Neural progenitor cell (in vitro differentiated cells): ENCODE measurements at places on chromosomes 5 and 9.

GRCh38 chr5:114179134-114179533 is 182.7 kb upstream of the KCNN2 start:
- no peak for DNase-seq

DNA sequence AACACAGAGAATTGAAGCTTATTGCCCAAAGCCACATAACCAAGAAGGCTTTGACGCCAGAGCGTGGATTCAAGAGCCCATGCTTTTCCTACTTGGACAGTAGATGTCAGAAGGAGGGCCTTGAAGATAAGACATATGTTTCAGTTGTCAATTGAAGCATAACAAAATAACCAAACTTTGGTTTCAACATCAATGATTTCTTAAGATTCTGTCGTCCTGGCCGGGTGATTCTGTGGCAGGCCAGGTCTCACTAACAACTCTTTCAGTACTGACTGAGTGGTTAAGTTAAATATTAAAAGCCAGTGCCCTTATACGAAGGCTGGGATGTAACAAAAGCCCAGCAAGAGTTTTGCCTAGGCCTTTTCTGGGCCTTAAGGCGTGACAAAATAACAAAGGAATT is 94.0 kb downstream of the RCL1 start:
- DNase-seq: peak; percentile 73

DNA sequence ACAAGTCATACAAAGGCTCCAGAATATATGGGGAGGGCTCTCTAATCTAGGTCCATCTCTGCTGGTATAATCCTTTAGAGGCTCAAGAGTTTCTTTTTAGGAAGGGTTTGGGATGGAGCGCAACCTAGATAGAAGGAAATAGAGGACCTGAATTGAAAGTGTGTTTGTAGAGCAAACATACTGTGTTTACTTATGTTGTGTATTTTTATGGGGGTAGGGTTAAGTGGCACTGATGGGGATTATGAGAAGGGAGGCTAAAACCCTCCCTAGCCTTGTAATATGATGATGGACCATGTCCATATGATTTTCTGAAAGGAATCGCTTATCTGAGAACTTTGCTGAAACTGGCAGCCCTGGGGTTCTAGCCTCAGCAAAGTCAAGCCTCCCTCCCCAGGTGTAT is 4.4 kb upstream of the ELL2 start:
- no peak for DNase-seq

DNA sequence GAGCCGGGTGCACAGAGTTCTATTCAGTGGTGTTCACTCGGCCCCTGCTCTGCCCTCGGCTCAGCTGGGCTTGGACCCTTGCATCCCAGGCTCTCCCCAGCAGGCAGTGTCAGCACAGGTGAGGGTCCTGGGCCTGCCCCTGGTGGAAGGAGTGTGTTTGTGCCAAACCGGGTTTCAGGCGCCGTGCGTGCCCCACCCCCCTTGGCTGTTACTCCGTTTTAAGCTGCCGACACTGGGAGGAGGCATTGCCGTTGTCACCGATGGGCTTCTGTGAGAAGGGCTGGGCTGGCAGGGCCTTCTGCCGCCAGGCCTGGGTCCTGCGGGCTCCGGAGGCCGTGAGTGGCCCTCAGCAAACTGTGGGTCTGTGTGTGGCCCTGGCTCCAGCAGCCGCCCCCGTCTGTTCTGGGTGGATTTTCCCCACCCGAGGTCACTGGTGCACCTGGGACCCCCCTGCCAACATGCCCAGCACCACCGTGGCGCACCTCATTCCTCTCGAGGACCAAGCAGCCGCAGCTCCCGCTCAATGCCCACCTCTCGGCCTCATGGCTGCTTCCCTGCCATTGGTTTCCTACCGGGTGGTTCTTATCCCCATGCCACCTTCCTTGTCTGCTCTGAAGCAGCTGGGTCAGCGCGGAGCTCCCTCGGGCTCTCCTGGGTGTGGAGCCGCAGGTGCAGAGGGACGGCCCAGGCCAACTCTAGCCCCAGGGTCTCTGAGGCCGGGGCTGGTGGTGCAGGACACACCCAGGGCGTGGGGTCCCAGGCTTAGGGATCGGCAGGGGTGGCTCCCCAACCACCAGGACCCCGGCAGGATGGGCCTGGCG is 44.3 kb upstream of the EXOC3 start:
- no peak for DNase-seq

DNA sequence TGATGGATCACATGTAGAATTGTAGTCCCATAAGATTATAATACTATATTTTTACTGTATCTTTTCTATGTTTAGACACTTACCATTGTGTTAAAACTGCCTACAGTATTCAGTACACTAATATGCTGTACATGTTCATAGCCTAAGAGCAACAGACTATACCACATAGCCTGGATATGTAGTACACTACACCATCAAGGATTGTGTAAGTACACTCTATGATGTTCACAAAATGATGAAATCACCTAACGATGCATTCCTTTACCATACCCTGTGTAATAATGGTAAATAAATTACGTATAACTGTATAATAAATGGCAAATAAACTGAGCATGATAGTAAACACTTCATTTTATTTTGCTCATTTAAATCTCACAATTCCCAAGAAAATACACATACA is 60.3 kb downstream of the RICTOR start:
- no peak for DNase-seq

GRCh38 chr5:36264202-36264760 is 22.6 kb upstream of the NADK2 start:
- DNase-seq: no peak

GRCh38 chr9:71863631-71864030 is 47.4 kb downstream of the ABHD17B start:
- DNase-seq: no peak

GRCh38 chr9:126678989-126679388 is 65.3 kb downstream of the LMX1B start:
- peak; percentile 1 for DNase-seq

- DNase-seq: no peak
Measured at GRCh38 chr9:134928436-134929192, 10.9 kb upstream of the FCN1 start.

DNA sequence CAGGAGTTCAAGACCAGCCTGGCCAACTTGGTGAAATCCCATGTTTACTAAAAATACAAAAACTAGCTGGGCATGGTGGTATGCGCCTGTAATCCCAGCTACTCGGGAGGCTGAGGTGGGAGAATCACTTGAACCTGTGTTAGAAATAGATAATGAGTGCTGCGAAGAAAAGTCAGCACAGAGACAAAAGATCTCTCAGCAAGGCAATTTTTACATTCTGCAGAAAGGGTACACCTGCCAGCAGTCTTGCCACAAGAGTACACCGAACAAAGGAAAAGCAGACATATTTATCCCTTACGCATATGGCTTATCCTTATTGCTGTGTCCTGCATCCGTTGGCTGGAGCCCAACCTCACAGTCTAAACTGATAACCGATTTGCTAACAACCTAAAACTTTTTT is 16.2 kb upstream of the GPBP1 start:
- no peak for DNase-seq
